Skin of body (tissue), 3 donors: ENCODE measurements at places on chromosomes 3 and 15.

- no peak for DNase-seq
These were observed 68.9 kb upstream of the ARL8B start for GRCh38 chr3:5053021-5053831.

DNA sequence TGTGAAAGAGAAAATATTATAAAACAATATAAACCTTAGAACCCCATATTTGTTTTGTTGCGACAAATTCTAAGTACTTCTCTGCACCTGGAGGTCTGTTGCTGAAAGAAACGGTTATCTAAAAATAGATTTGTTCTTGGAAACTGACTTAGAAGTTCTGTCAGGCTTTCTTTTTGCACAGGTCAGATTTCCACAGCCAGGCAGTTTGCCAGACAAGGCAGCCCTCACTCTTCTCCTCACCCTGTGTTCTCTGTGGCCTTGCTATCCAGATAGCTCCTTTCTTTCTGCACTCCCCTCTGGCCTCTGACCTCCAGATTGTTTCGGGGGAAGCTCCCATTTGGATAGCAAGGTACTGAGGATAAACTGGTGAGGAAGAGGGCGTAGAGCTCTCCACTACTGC, 413.3 kb upstream of the ONECUT1 start:
- DNase-seq: no peak

GRCh38 chr3:191973820-191974219, 512.9 kb downstream of the PYDC2 start:
- no peak for DNase-seq

- peak; percentile 56 for DNase-seq
These were observed 31.7 kb downstream of the TMEM212 start for GRCh38 chr3:171874879-171875278.
